ENCODE measurements at places on chromosomes 5 and 9. TPM values are rescaled to one million over a fixed set of nuclear protein-coding genes. Genes with fewer than 3 reads are reported as not detected.

- no peaks in the 10 kb centered on the region for H3K27me3 ChIP-seq
- H3K36me3 ChIP-seq, result no peaks in the 10 kb centered on the region
- peak overlapping the region; percentile 88 for H3K27ac ChIP-seq
- DNase-seq, result no peak
Measured at GRCh38 chr5:95668728-95669127, 14.1 kb downstream of the SPATA9 start.

DNA sequence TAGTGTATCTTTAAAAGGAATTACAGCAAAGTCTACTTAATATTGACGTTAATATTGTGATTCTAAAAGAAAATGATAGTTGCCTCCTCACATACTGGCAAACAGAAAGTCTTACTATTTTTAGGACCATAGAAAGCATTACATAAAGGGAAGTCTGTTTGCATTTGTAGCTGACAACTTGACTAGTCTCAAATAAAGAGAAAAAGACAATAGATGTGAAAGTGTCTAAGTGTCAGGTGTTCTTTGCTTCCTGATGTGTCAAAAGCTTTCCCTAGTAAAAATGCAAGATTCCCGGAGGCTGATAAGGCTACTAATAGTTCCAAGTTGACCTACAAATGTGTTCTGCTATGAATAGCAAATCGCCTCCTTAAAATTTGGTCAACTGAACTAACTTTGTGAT lies 259.7 kb downstream of the CDH10 start:
- no peaks in the 10 kb centered on the region for H3K27me3 ChIP-seq
- no peaks in the 10 kb centered on the region for H3K4me1 ChIP-seq
- no peaks in the 10 kb centered on the region for H3K36me3 ChIP-seq
- DNase-seq, result no peak

- peaks cover 45% of the 10 kb centered on the region for H3K4me1 ChIP-seq
- H3K27ac ChIP-seq, result no peak overlapping the region
- no peak overlapping the region for H3K4me3 ChIP-seq
- no peaks in the 10 kb centered on the region for H3K36me3 ChIP-seq
Measured at GRCh38 chr5:132460846-132461568, 29.6 kb downstream of the IRF1 start.

DNA sequence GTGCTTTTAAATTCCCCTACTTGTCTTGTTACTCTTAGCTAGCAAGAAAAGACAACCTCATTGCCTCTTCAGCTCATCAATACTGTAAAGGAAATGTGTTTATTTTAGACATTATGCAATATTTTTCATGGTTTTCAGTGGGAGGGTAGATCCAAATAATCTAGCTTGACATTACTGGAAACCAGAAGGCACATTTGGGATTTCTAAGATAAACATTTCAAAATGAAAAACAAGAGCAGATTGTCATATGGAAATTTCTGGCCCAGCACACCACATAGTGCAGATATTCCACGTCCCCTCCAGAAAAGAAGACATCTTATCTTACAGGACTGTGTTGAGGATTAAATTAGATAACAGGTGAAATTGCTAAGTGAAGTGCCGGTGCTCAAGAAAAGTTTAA lies 296.9 kb downstream of the MSX2 start:
- H3K4me3 ChIP-seq, result no peak overlapping the region
- no peaks in the 10 kb centered on the region for H3K4me1 ChIP-seq
- H3K27ac ChIP-seq, result no peak overlapping the region
- no peaks in the 10 kb centered on the region for H3K36me3 ChIP-seq

DNA sequence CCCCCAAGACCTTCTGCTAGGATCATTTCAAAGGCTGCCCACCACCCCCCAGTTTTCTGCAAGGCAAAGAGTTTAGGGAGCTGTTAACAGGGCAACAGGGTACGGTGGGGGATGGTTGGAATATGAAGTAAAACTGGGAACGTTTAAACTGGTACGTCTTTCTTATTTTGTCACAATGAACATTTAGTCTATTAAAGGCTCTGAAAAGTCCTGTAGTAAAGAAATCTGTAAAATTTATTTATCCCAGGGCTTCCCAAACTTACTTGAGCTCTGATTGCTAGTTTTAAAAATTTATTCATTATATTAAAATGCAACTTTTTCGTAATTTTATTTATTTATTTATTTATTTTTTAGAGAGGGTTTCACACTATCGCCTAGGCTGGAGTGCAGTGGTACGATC lies 62.0 kb downstream of the USP20 start:
- no peaks in the 10 kb centered on the region for H3K27me3 ChIP-seq
- peaks cover 5% of the 10 kb centered on the region for H3K36me3 ChIP-seq
- no peak overlapping the region for H3K4me3 ChIP-seq
- DNase-seq, result no peak
- no peaks in the 10 kb centered on the region for H3K4me1 ChIP-seq

- no peak overlapping the region for H3K27ac ChIP-seq
- no peaks in the 10 kb centered on the region for H3K4me1 ChIP-seq
- DNase-seq, result no peak
- no peak overlapping the region for H3K4me3 ChIP-seq
Measured at GRCh38 chr5:57033503-57033902, 81.6 kb upstream of the MIER3 start.

- peaks cover 57% of the 10 kb centered on the region for H3K36me3 ChIP-seq
- no peak for DNase-seq
- no peak overlapping the region for H3K4me3 ChIP-seq
- peaks cover 10% of the 10 kb centered on the region for H3K4me1 ChIP-seq
- H3K27me3 ChIP-seq, result no peaks in the 10 kb centered on the region
- peak overlapping the region; percentile 71 for H3K27ac ChIP-seq
Measured at GRCh38 chr5:1324719-1325190, 20.1 kb downstream of the CLPTM1L start.

- no peak for DNase-seq
- H3K27me3 ChIP-seq, result no peaks in the 10 kb centered on the region
Measured at GRCh38 chr5:135700731-135701130, 121.9 kb upstream of the CXCL14 start.

DNA sequence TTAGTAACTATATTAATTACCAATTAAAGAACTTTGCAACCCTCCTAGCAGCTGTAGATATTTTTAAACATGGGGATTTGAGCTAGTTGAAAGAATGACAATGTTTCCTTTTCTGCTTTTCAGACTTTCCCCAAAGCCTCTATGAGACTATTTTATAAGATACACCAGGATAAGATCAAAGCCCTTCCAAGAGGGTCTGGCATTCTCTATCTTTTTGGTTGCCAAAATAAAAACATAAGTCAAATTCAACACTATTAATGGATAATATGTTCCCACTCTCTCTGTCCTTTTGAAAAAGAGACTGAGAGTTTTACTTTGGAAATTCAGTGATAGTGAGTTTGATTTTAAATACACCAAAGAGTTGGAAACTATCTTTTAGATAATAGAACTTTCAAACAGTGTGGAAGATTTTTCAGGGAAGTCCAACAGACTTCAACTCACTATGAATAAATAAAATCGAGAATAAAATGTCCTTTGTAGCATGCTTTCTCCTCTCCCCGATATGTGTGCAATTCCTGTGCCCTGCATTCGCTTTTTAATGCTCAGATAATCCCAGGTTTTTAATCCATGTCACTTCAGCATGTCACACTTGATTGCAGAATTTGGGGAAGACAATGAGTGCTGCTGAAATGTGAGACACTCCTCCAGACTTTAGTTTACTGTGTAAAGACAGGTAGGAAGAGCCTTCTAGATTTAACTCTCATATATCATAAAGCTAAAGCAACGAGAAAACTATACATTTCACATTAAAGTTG lies 1095.7 kb upstream of the DMAC1 start:
- no peaks in the 10 kb centered on the region for H3K36me3 ChIP-seq
- no peak for DNase-seq
- H3K27ac ChIP-seq, result no peak overlapping the region
- H3K4me1 ChIP-seq, result no peaks in the 10 kb centered on the region
- H3K27me3 ChIP-seq, result no peaks in the 10 kb centered on the region

GRCh38 chr5:114346181-114346580 lies 15.7 kb upstream of the KCNN2 start:
- H3K27me3 ChIP-seq, result no peaks in the 10 kb centered on the region
- H3K36me3 ChIP-seq, result no peaks in the 10 kb centered on the region
- no peak overlapping the region for H3K27ac ChIP-seq
- DNase-seq, result no peak
- no peak overlapping the region for H3K4me3 ChIP-seq

- H3K27me3 ChIP-seq, result no peaks in the 10 kb centered on the region
- H3K27ac ChIP-seq, result no peak overlapping the region
- peaks cover 34% of the 10 kb centered on the region for H3K36me3 ChIP-seq
- no peak overlapping the region for H3K4me3 ChIP-seq
Measured at GRCh38 chr9:136899196-136899595, 12.9 kb downstream of the TRAF2 start.

GRCh38 chr9:36730414-36730813 lies 157.7 kb downstream of the MELK start:
- H3K4me3 ChIP-seq, result no peak overlapping the region
- no peak for DNase-seq
- no peaks in the 10 kb centered on the region for H3K27me3 ChIP-seq
- H3K4me1 ChIP-seq, result no peaks in the 10 kb centered on the region
- no peak overlapping the region for H3K27ac ChIP-seq
- no peaks in the 10 kb centered on the region for H3K36me3 ChIP-seq

DNA sequence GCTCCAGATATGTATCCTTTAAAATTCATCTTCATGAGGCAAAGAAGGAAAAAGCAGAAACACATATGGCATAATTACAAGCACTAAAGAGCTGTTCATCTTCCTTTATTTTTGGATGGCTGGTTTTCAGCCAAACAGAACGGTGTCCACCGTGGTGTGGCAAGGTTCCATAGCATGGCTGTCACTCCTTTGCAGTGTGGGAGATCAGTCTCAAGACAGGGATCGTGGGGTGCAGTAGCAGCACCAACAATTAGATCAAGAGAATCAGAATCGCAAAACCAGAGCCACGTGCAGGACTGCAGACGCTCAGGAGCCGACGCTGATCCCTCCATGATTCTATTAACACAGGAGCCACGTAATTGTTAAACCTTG lies 79.5 kb downstream of the SEMA4D start:
- H3K36me3 ChIP-seq, result no peaks in the 10 kb centered on the region
- no peak for DNase-seq
- H3K4me3 ChIP-seq, result no peak overlapping the region
- H3K27me3 ChIP-seq, result no peaks in the 10 kb centered on the region

DNA sequence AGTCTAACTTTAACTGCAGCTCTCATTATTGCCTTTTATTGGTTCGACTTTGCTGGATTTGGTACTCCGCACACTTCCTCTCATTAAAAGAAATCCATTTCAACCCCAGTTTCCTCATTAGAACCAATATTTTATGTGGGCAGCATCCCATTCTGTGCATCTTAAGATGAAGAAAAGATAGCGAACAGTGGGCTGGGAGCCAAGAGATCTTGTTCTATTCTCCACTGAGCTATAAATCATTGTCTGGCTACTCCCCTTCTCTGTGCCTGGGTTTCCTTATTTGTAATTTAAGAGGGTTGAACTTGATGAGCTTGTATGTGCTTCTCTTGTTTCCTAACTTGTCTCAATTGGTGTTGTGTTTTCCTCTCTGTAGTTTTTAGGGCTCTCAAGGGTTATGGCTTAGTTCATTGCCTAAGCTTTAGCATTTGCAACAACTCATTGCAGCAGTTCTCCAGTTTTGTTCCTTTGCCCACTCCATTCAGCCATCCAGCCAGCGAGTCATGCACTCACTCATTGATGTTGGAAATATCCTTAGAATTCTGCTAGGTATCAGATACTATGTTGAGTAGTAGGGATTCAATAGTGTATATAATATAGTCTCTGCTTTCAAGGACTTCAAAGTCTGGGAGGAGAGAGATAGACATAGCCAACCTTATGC lies 273.3 kb upstream of the TNC start:
- H3K27ac ChIP-seq, result no peak overlapping the region
- H3K36me3 ChIP-seq, result no peaks in the 10 kb centered on the region
- no peaks in the 10 kb centered on the region for H3K4me1 ChIP-seq

GRCh38 chr5:171635028-171635427 lies 150.6 kb upstream of the SMIM23 start:
- H3K4me1 ChIP-seq, result peaks cover under 1% of the 10 kb centered on the region
- no peak overlapping the region for H3K4me3 ChIP-seq
- no peaks in the 10 kb centered on the region for H3K36me3 ChIP-seq
- no peak overlapping the region for H3K27ac ChIP-seq
- DNase-seq, result no peak

DNA sequence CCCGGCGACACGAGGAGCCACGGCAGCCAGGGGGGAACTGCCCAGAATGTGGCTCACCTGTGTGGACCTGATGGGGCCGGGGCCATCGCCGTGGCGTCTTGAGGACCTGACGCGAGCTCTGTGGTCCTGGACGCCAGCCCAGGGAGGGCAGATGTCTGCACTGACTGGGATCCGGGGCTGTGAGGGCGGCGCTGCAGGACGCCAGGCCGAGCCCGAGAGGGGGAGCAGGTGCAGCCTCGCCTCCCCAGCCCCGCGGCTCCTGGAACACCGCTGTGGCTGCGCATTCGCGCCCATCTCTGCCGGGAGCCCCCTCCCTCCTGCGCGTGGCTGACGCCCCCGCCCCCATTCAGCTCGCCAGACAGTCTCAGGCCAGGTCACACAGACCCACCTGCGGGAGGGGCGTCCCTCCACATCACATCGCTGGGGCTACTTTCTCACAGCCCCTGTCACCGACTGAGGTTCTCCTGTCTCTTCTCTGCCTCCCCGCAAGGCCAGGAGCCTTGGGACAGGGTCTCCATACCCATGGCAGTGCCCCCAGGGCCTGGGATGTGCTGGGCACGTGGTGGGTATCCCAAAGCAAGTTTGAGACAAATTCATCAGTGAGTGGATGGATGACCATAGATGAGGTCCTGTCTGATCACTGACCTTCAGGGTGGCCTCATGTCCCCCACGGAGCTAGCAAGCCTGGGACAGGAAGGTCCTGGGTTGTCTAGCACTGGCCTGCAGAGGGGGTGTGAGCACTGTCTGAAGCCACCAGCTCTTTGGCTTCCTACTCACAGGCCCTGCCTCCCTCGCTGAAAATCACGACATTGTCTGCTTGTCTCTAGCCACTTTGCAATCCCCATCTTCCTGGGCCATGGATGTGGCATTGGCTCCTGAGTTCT lies 47.3 kb downstream of the RASGEF1C start:
- peaks cover 14% of the 10 kb centered on the region for H3K27me3 ChIP-seq
- H3K27ac ChIP-seq, result no peak overlapping the region
- DNase-seq, result no peak
- no peaks in the 10 kb centered on the region for H3K36me3 ChIP-seq

Gene ARHGEF28
- total RNA-seq, result 1.3 TPM

Gene RASEF
- total RNA-seq, result 0.11 TPM

Gene TPRN
- total RNA-seq, result 11.3 TPM

Gene STPG3
- not detected for total RNA-seq

Gene RNF38
- 23.9 TPM for total RNA-seq

Gene IFNA2
- total RNA-seq, result not detected

Gene GHR
- 36.4 TPM for total RNA-seq

Gene SUB1
- 174 TPM for total RNA-seq

Data from psoas muscle (tissue), 8 donors.